Effector memory CD4-positive, alpha-beta T cell (primary cell): ENCODE measurements at places on chromosomes 12 and 14.

DNA sequence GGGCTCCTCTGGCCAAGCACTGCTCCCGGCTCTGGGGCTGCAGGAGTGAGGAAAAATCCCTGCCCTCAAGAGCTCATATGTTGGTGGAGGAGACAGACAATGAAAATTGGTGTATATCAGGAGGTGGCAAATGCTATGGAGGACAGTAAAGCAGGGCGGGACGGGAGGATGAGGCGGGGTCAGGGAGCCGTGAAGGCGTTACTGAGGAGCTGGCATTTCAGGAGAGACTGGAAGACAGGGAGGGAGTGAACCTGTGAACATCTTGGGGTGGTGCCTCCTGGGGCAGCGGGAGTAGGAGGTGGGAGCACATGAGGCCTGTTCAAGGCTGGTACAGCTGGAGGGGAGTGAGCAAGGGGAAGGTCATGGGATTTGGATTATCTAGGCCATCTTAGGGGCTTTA, 26.6 kb downstream of the TSPAN9 start:
- H3K4me1 ChIP-seq = no peaks in the 10 kb centered on the region
- H3K36me3 ChIP-seq = no peaks in the 10 kb centered on the region
- H3K27me3 ChIP-seq = no peaks in the 10 kb centered on the region
- no peak overlapping the region for H3K27ac ChIP-seq

- peaks cover 3% of the 10 kb centered on the region for H3K36me3 ChIP-seq
- H3K27me3 ChIP-seq = no peaks in the 10 kb centered on the region
- H3K4me3 ChIP-seq = peak overlapping the region; percentile 96
- peak; percentile 64 for DNase-seq
- H3K4me1 ChIP-seq = peaks cover 2% of the 10 kb centered on the region
These were observed 21.0 kb downstream of the SLC25A29 start for GRCh38 chr14:100285021-100285912.

- no peaks in the 10 kb centered on the region for H3K4me1 ChIP-seq
- no peak for DNase-seq
- H3K36me3 ChIP-seq = no peaks in the 10 kb centered on the region
- H3K27ac ChIP-seq = no peak overlapping the region
- H3K27me3 ChIP-seq = no peaks in the 10 kb centered on the region
These were observed 98.0 kb upstream of the RTL1 start for GRCh38 chr14:101001311-101002069.

DNA sequence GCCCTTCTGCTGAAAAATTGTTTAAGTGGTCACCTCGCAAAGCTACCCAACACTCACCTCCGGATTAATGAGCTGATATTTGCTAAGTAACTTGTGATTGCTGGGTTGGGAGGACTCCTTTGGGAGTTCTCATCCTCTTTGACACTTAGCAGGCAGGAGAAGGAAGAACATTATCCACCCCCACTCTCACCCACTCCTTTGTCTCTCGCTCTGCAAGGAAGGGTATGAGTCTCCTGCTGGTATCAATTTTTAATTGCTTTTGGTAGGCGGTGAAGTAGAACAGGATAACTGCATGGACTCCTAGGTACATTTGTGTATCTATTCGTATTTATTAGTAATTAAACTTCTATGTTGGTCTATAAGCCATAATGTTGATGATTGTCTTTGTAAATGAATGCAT, 6.9 kb upstream of the ABHD12B start:
- H3K4me3 ChIP-seq = no peak overlapping the region
- no peak overlapping the region for H3K27ac ChIP-seq

DNA sequence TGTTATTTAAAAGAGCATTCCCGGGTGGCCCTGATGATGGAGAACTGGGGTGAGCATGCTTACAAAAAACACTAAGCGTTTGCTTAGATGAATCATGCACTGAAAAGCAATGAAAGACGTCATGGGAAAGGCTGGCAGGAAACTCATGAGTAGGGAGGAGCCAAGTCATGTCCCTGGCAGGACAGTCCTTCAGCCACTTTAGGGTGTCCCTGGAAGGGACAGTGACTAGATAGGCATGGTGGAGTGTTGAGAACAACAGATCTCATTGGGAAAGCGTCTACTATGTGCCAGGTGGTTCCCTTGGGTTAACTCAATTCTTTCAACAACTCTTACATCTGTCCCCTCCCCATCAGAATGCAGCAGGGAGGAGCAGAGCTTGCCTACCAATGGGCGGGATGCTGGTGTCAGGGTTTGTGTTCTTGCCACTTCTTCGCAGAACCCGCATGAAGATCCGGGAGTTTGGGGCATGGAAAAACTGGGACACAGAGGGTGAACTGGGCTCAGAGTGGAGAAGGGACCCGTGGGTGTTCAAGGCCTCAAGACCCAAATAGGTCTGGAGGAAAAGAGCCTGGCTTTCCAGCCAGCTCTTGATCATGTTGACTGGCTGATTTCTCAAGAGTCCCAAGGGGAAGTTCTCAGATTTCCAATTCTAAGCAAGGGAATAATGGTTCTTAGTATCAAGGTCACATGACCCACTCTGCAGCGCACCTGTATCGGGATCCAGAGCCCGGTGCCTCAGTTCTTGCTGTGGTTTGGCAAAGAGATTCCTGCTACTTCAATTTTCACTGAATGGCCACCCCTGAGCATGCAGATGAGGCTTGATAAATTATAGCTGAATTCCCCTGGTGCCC, 653.9 kb upstream of the TBX3 start:
- no peak overlapping the region for H3K4me3 ChIP-seq
- no peaks in the 10 kb centered on the region for H3K4me1 ChIP-seq

- no peaks in the 10 kb centered on the region for H3K4me1 ChIP-seq
- H3K4me3 ChIP-seq = no peak overlapping the region
- no peak for DNase-seq
- H3K27ac ChIP-seq = no peak overlapping the region
These were observed 96.8 kb upstream of the USP15 start for GRCh38 chr12:62163368-62163767.

DNA sequence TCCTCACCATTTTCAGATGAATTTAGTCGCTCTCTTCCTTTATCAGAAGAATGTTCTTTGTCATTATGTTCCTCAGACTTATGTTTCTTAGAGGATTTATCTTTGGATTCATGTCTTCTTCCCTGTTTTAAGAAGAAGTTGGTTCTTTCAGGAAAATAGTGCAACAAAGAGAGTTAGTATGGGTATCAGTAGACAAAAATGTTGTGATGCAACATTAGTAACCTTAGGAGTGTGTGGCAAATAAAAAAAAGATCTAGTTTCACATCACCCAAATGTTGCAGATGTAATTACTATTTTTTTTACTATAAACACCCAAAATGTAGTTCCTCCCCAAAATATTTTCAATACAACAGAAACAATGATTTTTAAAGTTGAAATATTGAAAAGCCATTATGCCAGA, 7.8 kb downstream of the RSRC2 start:
- no peak for DNase-seq
- peaks cover 19% of the 10 kb centered on the region for H3K4me1 ChIP-seq
- H3K27ac ChIP-seq = no peak overlapping the region
- no peak overlapping the region for H3K4me3 ChIP-seq

DNA sequence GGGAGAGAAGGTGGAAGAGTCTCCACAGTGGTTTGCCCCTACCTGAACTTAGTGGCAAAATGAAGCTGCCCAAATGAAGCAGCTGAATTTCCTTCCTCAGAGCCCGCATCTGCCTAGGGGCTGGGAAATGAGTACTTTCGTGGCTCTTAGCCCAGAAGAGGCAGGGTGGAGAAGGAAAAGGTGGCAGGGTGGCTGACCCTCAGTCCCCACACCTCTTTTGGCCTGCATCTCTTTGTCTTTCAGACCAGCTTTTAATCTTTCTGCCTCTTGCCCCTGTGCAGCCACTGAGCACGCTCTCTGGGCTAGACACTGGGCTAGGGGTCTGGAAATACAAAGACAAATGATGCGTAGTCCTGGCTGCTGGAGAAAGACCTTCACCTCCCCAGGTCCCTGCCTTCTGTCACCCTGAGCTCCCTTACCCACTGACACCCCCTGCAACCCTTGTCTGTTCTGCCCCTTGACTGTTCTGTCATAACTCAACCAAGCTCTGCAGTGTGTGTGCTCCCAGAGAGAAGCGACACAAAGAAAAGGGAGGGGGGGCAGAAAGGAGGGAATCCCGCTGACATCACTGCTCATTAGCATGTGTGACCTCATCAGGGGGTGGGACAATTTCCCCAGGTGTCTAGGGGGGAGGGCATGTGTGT, 371 bp upstream of the REM2 start:
- H3K27ac ChIP-seq = no peak overlapping the region
- peaks cover 12% of the 10 kb centered on the region for H3K4me1 ChIP-seq
- H3K4me3 ChIP-seq = no peak overlapping the region
- no peaks in the 10 kb centered on the region for H3K27me3 ChIP-seq

- H3K36me3 ChIP-seq = no peaks in the 10 kb centered on the region
- no peaks in the 10 kb centered on the region for H3K27me3 ChIP-seq
- no peak overlapping the region for H3K4me3 ChIP-seq
These were observed 88.5 kb downstream of the TSPAN8 start for GRCh38 chr12:71069311-71069710.

GRCh38 chr14:49893309-49894213, 679 bp downstream of the ARF6 start:
- H3K27ac ChIP-seq = peak overlapping the region; percentile 99
- DNase-seq = peak; percentile 64
- H3K27me3 ChIP-seq = no peaks in the 10 kb centered on the region
- peaks cover 5% of the 10 kb centered on the region for H3K36me3 ChIP-seq
- H3K4me3 ChIP-seq = peak overlapping the region; percentile 95

DNA sequence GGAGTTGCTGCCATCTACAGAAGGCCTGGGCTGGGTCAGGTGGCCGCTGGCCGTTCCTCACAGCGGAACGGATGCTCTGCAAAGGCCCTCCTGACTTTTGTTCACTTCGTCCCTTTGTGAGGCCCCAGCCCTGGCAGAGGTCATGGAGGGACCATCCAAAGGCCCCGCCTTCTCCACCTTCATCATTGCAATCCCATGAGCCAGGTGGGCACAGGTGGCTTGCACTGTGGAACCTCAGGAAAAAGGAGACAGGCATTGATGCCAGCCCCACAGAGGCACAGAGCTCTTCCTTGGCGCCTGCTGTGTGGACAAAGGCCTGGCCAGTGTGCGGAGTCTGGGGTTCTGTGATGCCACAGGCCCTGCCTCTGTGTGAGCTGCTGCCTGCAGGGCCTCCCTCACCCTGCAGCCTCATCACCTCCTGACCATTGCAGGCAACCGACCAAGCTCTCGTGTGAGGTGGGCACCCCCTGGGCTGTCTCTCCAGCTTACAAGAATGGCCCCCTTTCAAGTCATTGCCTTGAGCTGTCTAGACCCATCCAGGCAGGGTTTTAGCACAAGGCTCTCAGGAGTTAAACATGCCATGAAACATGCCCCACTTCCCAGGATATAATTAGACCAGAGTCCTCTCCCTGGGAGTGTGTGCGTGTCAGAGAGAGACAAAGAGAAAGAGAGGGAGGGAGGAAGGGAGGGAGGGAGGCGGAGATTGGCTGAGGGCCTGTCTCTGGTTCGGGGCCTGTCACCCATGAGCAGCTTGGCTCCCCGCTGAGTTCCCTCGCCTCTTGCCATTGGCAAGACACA, 19.3 kb downstream of the NFKBIA start:
- no peaks in the 10 kb centered on the region for H3K27me3 ChIP-seq
- no peak for DNase-seq
- H3K4me1 ChIP-seq = no peaks in the 10 kb centered on the region
- no peak overlapping the region for H3K4me3 ChIP-seq
- no peak overlapping the region for H3K27ac ChIP-seq
- no peaks in the 10 kb centered on the region for H3K36me3 ChIP-seq

- H3K4me1 ChIP-seq = no peaks in the 10 kb centered on the region
- DNase-seq = no peak
- H3K36me3 ChIP-seq = no peaks in the 10 kb centered on the region
- no peak overlapping the region for H3K27ac ChIP-seq
- no peaks in the 10 kb centered on the region for H3K27me3 ChIP-seq
These were observed 17.2 kb upstream of the FBLN5 start for GRCh38 chr14:91964724-91965123.
